Chondrocyte (in vitro differentiated cells): ENCODE measurements at places on chromosomes 5 and 9. TPM values are rescaled to one million over a fixed set of nuclear protein-coding genes. Genes with fewer than 3 reads are reported as not detected.

DNA sequence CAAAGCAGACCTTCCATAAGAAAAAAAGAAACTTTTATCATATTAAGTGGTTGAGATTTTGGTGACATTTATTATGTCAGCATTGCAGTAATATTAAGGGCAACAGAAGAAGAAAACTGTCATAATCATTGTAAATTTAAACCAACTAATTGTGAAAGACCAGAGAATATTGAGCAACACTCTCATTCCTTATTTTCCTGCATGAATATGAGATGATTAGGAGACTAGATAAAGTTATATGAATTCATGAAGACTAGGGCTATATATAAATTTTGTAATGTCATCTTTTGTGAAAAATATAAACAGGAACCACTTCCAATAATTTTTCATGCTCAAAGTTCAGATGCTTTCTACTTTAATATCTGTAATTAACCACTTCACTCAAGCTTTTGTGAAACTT is 974.5 kb upstream of the CDH10 start:
- H3K4me3 ChIP-seq: no peak overlapping the region
- H3K4me1 ChIP-seq: no peaks in the 10 kb centered on the region
- H3K36me3 ChIP-seq: no peaks in the 10 kb centered on the region

GRCh38 chr5:44714871-44715561 is 93.7 kb upstream of the MRPS30 start:
- no peaks in the 10 kb centered on the region for H3K4me1 ChIP-seq
- DNase-seq: no peak
- peaks cover 7% of the 10 kb centered on the region for H3K27me3 ChIP-seq
- H3K4me3 ChIP-seq: no peak overlapping the region

The SLC25A2 gene
- total RNA-seq: 0.15 to 0.48 TPM (median 0.41 TPM) in 3 replicates

- DNase-seq: no peak
- H3K27ac ChIP-seq: no peak overlapping the region
- H3K36me3 ChIP-seq: peaks cover 6% of the 10 kb centered on the region
- H3K4me3 ChIP-seq: no peak overlapping the region
- peaks cover 4% of the 10 kb centered on the region for H3K4me1 ChIP-seq
These were observed 64.1 kb downstream of the SMIM23 start for GRCh38 chr5:171849585-171850323.

The TPM2 gene
- 498 to 2,023 TPM (median 2,016 TPM) in 3 replicates for total RNA-seq

DNA sequence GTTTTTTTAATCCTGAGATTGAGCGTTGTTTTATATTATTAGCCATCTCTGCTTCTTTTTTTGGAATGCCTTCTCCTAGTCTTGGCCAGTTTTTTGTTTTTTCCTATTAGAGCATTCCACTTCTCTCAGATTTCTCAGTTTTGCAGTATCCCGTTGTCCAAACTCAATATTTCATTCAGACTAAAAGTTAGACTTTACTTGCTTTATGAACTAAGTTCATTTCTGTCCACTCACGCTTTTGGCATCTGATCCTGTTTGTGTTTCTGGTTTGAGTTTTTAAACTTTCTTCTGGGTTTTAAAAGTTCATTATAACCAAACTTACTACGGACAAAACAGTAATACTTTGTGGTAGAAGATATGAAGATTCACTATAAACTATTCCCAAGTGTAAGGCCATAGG is 288.3 kb upstream of the MPDZ start:
- DNase-seq: no peak
- H3K4me3 ChIP-seq: no peak overlapping the region
- peak overlapping the region; percentile 34 for H3K27ac ChIP-seq
- no peaks in the 10 kb centered on the region for H3K27me3 ChIP-seq
- H3K4me1 ChIP-seq: peaks cover 34% of the 10 kb centered on the region
- no peaks in the 10 kb centered on the region for H3K36me3 ChIP-seq

DNA sequence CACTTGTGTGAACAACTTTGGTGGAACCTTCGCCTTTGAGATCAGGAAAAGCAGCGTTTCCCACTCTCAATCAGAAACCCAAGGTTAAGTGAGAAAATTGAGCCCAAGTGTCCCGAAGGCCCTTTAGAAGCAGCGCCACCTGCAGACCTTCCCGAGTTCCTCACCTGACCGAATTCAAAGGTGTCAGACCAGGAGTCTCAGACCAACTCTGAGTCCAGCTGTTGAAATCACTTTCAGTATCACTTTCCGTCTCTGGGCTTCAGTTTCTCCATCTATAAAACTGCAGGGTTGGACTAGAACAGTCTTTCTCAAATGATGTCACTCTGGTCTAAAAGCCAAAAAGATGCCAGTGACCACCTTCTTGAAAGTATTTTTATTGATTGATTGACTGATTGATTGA is 31.7 kb upstream of the GRHPR start:
- H3K27me3 ChIP-seq: peaks cover 6% of the 10 kb centered on the region
- no peak overlapping the region for H3K4me3 ChIP-seq
- H3K36me3 ChIP-seq: no peaks in the 10 kb centered on the region
- H3K27ac ChIP-seq: no peak overlapping the region
- DNase-seq: no peak

DNA sequence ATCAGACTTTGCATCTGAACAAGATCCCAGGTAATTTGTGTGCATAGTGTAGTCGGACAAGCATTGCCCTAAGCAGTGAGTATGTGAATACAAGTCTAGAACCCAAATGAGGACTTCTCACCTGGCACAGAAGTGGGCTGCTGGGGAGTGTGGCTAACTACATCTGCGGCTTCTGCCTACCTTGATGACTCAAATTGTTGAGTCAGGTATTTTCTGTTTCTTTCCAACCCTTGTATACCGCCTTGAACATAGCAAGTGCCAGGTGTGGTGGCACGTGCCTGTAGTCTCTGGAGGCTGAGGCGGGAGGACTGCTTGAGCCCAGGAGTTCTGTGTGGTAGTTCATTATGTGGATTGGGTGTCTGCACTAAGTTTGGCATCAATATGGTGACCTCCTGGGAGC is 7.9 kb upstream of the JADE2 start:
- H3K4me1 ChIP-seq: peaks cover 3% of the 10 kb centered on the region
- H3K36me3 ChIP-seq: no peaks in the 10 kb centered on the region
- no peak for DNase-seq
- H3K4me3 ChIP-seq: no peak overlapping the region

- peaks cover 23% of the 10 kb centered on the region for H3K27me3 ChIP-seq
- DNase-seq: no peak
- no peak overlapping the region for H3K27ac ChIP-seq
- peaks cover 20% of the 10 kb centered on the region for H3K4me1 ChIP-seq
- H3K36me3 ChIP-seq: peaks cover 3% of the 10 kb centered on the region
- H3K4me3 ChIP-seq: no peak overlapping the region
These were observed 3.1 kb downstream of the FGD3 start for GRCh38 chr9:92950359-92950955.

DNA sequence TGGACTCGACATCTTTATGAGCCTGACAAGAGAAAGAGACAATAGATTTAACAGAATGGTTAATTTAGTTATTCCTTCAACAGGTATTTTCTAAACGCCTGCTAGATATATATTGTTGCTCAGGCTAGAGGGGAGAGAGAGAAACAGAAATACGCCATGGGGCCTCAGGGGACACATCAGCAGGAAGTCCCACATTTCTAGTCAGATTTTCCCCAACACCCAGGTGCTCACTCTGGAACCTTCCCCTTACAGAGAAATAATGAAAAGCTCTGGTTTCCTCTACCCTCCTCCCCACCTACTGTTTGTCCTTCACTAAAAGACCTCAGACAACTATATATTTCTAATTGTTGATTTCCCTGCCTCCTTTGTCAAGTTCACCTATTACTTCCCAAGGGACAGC is 130.3 kb upstream of the TBC1D2 start:
- no peak overlapping the region for H3K4me3 ChIP-seq
- no peaks in the 10 kb centered on the region for H3K4me1 ChIP-seq
- no peaks in the 10 kb centered on the region for H3K36me3 ChIP-seq
- peaks cover 5% of the 10 kb centered on the region for H3K27me3 ChIP-seq

The TMEM171 gene
- total RNA-seq: 1.8 to 3.6 TPM (median 2.6 TPM) in 3 replicates

DNA sequence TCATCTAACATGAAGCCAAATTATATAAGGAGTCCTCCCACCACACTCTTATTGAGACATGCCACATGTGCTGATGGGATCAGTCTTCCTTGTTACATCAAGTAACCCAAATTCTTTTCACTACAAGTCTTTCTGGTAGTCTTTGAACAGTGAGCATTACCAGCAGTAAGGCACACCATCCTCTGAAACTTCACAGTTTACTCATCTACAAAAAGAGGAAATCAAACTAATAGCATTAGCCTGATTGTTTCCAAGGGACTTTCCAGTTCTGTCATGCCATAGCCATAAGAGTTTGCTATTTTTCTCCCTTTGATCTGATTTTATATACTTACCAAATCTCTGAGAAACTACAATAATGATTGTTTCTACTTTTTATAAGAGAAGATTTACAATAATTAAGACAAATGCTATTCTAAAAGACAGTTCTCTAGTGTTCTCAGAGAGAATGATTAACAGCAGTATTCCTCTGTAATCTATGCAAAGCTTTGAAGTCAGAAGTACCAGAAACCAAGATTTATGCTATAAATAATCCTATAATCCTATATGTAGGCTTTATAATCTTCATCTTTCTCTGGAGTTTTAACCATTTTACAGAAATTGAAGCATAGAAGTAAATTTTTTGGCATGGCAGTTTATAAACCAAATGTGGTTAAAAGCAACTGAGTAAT is 166.2 kb upstream of the ACO1 start:
- H3K27me3 ChIP-seq: no peaks in the 10 kb centered on the region
- no peaks in the 10 kb centered on the region for H3K4me1 ChIP-seq
- no peak overlapping the region for H3K4me3 ChIP-seq

The ADRB2 gene
- total RNA-seq: 0.40 to 1.2 TPM (median 0.54 TPM) in 3 replicates

The LVRN gene
- 0.19 to 0.62 TPM (median 0.46 TPM) in 3 replicates for total RNA-seq

DNA sequence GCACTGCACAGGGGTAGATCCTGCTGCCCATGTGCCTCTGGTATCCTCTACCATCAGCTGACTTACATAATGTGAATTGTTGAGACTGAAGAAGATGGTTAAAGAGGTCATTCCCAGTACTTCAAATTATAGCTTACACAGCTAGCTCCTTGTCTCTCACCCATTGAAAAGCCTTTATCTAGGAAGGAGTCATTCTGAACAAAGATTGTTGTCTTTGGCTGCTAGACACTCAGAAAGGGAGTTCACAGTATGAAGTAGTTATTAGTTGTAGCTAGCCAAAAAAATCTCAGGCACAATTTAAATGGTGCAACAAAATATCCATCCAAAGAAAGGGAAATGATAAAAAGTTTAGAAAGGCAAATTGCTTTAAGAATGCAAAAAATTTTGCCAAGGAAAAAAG is 102.0 kb upstream of the NREP start:
- no peak overlapping the region for H3K4me3 ChIP-seq
- no peak for DNase-seq
- peaks cover 3% of the 10 kb centered on the region for H3K36me3 ChIP-seq
- H3K4me1 ChIP-seq: peaks cover 50% of the 10 kb centered on the region
- H3K27ac ChIP-seq: peak overlapping the region; percentile 78
- H3K27me3 ChIP-seq: no peaks in the 10 kb centered on the region

DNA sequence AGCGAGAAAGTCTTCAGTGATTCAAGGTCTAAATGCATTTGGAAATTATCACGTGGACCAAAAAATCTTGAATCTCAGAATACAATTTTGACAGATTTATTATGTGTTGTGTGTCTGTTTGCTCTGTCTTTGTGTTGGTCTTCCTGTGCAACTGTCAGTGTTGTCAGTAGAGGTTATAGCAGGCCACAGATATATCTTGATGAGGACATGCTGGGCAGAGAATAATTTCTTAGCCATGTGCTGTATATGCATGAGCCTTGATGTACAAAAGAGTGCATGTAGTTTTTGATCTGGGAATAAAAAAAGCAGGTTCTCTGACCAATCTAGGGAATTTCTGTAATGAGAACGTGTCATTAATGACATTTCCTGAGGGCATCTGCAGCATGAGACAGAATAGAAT is 57.6 kb downstream of the ZSWIM6 start:
- no peak for DNase-seq
- no peak overlapping the region for H3K4me3 ChIP-seq
- H3K36me3 ChIP-seq: peaks cover 2% of the 10 kb centered on the region
- peak overlapping the region; percentile 46 for H3K27ac ChIP-seq
- no peaks in the 10 kb centered on the region for H3K27me3 ChIP-seq
- peaks cover 50% of the 10 kb centered on the region for H3K4me1 ChIP-seq

DNA sequence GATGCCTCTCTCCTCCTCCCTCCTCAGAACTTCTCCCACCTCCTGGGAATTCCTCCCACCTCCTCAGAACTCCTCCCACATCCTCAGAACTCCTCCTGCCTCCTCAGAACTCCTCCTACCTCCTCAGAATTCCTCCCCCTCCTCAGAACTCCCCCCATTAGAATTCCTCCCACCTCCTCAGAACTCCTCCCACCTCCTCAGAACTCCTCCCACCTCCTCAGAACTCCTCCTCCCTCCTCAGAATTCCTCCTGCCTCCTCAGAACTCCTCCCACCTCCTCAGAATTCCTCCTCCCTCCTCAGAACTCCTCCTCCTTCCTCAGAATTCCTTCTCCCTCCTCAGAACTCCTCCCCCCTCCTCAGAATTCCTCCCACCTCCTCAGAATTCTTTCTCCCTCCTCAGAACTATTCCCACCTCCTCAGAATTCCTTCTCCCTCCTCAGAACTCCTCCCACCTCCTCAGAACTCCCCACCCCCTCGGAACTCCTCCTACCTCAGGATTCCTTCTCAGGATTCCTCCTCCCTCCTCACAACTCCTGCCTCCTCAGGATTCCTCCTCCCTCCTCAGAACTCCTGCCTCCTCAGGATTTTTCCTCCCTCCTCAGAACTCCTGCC is 23.9 kb downstream of the SLC46A2 start:
- no peak for DNase-seq
- no peak overlapping the region for H3K27ac ChIP-seq
- H3K4me3 ChIP-seq: no peak overlapping the region
- H3K4me1 ChIP-seq: peaks cover 4% of the 10 kb centered on the region
- H3K36me3 ChIP-seq: peaks cover 20% of the 10 kb centered on the region

- H3K36me3 ChIP-seq: no peaks in the 10 kb centered on the region
- DNase-seq: no peak
- peak overlapping the region; percentile 22 for H3K4me3 ChIP-seq
- H3K4me1 ChIP-seq: peaks cover 52% of the 10 kb centered on the region
- no peaks in the 10 kb centered on the region for H3K27me3 ChIP-seq
These were observed 53.2 kb downstream of the GALNT10 start for GRCh38 chr5:154243736-154244135.

The PDZD2 gene
- 30.9 to 34.0 TPM (median 32.1 TPM) in 3 replicates for total RNA-seq

GRCh38 chr5:168649306-168649705 is 70.1 kb upstream of the PANK3 start:
- H3K4me3 ChIP-seq: no peak overlapping the region
- H3K36me3 ChIP-seq: peaks cover 2% of the 10 kb centered on the region
- H3K27ac ChIP-seq: no peak overlapping the region
- H3K27me3 ChIP-seq: no peaks in the 10 kb centered on the region
- H3K4me1 ChIP-seq: peaks cover 31% of the 10 kb centered on the region
- no peak for DNase-seq

The CHSY3 gene
- 18.1 to 44.6 TPM (median 19.7 TPM) in 3 replicates for total RNA-seq

- no peaks in the 10 kb centered on the region for H3K27me3 ChIP-seq
- H3K4me3 ChIP-seq: no peak overlapping the region
- H3K4me1 ChIP-seq: peaks cover 17% of the 10 kb centered on the region
- no peak for DNase-seq
- no peaks in the 10 kb centered on the region for H3K36me3 ChIP-seq
These were observed 47.7 kb upstream of the TEX48 start for GRCh38 chr9:114729706-114730105.

The SPINK7 gene
- total RNA-seq: not detected in 3 replicates
